ENCODE measurements at places on chromosomes 13 and 19. TPM values are rescaled to one million over a fixed set of nuclear protein-coding genes. Genes with fewer than 3 reads are reported as not detected.

Gene RUBCNL
- not detected for total RNA-seq

Gene SIRT2
- 47.8 TPM for total RNA-seq

- no peak for DNase-seq
Measured at GRCh38 chr13:73772449-73773167, 361.6 kb downstream of the KLF12 start.

DNA sequence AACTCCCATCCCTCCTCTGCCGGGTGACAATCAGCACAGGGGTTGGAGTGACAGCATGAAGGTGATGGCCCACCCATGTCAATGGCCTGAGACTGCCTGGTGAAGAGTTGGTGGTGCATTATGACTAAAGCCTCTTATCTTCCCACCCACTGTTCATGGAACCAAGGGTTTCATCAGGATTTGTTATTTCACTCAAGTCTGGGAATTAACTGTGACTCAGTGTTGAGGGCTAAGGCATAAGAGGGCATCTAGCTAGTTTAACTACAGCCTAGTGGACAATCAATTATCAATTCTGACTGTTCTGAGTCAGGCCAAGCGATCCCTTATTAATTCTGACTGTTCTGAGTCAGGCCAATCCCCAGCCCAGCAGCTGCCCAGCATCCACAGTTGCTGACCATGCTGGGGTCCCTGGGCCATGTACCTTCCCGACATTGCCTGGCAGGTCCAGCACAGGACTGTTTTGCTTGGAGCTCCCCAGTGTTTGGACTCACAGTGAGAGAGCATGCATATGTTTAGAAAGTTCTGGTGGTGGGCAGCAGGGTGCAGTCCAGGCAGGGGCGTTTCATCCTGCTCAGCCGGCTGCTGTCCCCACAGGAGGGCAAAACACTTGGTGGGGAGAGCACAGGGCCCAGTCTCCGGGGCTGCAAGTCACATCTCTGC, 65.5 kb downstream of the RASL11A start:
- no peak for DNase-seq

DNA sequence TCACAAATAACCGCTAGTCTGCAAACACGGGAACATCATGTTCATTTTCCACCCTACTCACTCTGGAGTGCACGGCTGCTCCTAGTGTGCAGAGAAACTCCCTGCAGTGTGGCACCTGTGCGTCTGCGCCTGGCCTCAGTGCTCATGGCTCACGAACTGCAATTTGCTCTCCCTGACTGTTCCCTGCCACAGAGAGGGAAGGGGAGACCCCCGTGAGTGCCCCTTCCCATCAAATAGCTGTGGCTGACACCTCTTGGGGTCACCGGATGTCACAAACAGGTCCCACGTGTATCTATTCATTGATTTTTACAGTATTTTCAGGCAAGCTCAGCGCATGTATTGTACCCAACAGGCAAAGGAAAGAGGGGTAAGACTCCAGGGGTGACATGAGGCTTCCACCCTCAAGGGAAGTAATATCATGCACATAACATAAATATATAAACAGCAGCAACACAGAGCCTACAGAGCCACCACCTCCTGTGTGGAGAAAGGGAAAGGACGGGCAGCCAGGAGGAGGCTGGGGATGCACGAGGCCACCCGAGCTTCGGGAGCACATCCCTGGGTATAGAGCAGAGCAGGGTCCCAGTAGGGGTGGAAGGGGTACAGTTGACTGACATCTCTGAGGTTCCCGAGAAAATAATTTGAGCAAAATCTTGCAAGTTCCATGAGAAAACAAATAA, 140.3 kb upstream of the SOX1 start:
- no peak for DNase-seq

Gene OBI1
- total RNA-seq: 18.1 TPM

Gene REEP6
- total RNA-seq: 1.0 TPM

Gene WDR87
- not detected for total RNA-seq

Gene TTYH1
- total RNA-seq: 1.2 TPM

GRCh38 chr13:90997951-90998350, 349.5 kb upstream of the MIR17HG start:
- DNase-seq: no peak

GRCh38 chr13:104584481-104584880, 1518.3 kb upstream of the SLC10A2 start:
- no peak for DNase-seq

DNA sequence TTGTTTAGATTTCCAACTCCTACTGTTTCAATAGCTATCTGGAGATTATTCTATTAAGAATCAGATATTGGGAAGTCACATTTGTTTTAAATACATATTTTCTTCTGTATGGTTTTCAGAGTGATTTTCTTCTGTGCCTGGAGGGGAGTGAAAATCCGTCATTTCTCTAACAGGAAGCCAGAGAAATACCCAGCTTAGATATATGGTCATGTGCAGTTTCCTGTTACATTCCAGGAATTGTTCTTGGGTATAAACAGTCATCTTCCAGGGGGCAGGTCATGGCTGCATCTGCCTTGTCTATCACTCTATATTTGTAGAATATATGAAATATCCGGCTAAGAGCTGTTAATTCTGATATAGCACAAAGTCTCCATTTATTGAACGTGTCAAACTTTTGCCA, 77.5 kb upstream of the MIR17HG start:
- no peak for DNase-seq

- no peak for DNase-seq
Measured at GRCh38 chr19:51509823-51510660, 8.4 kb upstream of the SIGLEC12 start.

DNA sequence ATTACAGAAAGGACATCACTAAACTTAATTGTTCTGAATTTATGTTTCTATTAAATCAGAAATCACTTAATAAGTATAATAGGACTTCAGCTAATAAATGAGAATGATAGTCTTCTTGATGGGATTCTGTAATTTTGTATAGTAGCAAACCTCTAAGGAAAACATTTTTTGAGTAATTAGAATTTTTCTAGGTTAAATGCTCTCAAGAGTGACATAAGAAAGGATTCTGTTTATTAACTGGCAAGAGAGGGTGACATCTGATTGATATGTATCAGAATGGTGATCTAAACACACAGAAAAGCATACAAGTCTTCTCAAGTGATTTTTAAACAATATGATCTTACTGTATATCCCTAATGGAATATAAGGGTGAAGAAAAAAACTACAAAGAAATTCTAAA, 1597.7 kb upstream of the PRR20A start:
- DNase-seq: no peak

Gene FLT3
- not detected for total RNA-seq

Gene PNMA8A
- 0.63 TPM for total RNA-seq

GRCh38 chr13:91277013-91277676, 70.3 kb upstream of the MIR17HG start:
- no peak for DNase-seq

Gene CYP4F2
- total RNA-seq: not detected

DNA sequence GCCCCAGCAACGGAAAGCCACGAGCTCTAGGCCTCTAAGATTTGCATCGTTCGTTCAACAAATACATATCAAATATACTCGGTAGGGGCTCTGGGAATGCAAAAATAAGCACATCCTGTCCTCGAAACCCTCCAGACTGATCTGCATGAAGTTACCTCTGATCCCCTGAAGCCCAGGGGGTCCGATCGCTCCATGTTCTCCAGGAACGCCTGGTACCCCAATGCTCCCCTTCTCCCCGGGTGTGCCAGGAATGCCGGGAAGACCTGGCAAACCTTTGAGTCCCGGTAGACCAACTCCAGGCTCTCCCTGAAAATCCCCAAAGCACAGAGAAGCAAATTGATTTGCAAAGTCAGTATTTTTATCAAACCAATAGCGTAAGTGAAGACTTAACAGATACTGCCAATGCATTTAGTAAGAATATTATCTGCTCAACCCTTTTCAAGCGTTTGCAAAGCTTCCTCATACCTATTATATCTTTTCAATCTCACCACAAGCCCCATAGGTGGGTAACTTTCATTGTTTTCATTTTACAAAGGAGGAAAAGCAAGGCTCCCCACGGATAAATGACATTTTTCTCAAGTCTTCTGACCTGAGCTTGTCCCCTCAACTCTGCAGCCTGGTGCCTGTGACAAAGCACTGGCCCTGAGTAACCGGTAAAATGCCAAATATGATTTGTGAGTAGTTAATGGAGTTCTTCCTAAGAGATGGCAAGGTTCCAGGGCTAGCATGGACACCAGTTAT, 127.7 kb downstream of the COL4A1 start:
- no peak for DNase-seq

- no peak for DNase-seq
Measured at GRCh38 chr13:78608252-78608687, 4.9 kb upstream of the POU4F1 start.

DNA sequence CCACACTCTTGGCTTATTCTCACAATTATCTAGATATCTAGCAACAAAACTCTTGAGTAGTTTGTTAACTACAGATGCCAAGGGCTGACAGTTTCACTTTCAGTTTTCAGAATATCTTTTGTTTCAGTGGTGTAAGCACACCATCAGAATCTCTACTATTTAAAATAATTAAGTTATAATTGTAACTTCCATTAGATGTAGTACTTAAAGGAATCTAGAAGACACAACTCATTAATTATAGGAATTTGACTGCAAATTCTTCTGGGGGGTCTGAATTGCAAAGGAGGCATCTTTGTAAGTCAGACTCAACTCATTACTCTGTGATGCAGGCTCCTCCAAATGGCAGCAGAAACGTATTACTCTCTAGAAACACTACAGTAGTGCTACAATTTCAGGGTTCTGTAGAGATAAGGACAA, 44.9 kb upstream of the USPL1 start:
- DNase-seq: peak; percentile 51

Gene CEACAM20
- total RNA-seq: not detected

DNA sequence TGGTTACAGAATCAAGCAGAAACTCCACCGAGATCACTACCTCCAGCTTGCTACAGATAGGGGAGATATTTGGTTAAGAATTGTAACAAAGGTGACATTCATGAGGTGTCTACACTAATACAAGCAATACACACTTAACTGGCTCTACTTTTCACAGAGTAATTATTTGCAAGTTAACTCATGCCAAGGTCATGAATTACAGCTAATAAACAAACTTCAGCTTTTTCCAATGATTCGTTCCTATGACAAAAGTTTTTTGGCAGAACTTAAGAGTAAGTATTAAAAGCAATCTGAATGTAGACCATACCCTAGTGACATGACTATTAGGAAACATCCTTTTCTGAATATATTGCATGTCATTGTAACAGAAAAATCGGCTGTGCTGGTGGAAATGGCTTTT, 72.1 kb downstream of the LHFPL6 start:
- DNase-seq: no peak

Gene BCL2L12
- total RNA-seq: 94.5 TPM

DNA sequence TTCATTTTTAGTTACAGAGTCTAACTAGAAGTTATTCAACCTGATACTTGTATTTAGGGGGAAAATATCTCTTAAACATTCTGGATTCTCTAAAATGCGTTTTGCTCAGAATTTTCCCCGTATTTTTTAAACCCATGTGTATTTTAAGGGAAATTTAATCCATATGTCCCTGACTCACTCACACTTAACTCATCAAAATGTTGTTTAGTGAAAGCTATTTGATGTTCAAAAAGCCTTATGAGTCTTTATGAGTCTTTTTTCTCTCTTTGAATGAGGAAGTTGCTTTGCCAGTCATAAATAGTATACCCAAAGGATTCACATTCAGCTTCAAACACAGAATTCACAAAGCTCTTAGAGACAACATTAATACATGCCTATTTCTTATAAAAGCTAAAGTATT, 16.4 kb downstream of the MAB21L1 start:
- DNase-seq: no peak

DNA sequence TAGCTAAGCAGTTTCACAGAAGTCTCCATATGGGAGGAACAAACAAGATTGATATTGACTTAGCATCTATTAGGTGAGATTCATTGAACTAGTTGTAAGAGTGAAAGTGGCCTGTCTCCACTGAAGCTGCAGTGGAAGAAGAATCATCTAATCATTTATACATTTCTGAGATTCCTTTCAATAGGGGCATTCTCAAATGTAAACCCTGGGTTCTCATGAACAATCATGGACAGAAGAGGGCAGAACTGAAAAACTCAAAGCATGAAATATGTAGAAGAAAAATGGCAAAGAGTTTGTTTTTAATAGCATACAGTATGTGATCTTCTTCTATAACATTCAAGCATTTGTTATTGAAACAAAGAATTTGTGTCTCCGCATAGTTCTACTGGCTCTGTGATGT, 17.6 kb upstream of the POSTN start:
- no peak for DNase-seq

Measured in activated CD8-positive, alpha-beta memory T cell treated with anti-CD3 and anti-CD28 coated beads, Interleukin-2, amount 10 ng/mL, durations not matched to agents 7 days and 5 days (primary cell).